ENCODE measurements at places on chromosomes 12 and 14. TPM values are rescaled to one million over a fixed set of nuclear protein-coding genes. Genes with fewer than 3 reads are reported as not detected.

ACVRL1 gene
- total RNA-seq = 680 TPM

CCDC197 gene
- total RNA-seq = not detected

DCTN2 gene
- total RNA-seq = 109 TPM

BDKRB1 gene
- not detected for total RNA-seq

FBLN5 gene
- total RNA-seq = 0.51 TPM

KRT76 gene
- not detected for total RNA-seq

SPTB gene
- total RNA-seq = under 0.01 TPM

CAPZA3 gene
- total RNA-seq = not detected

ALX1 gene
- total RNA-seq = not detected

HSP90AA1 gene
- 684 TPM for total RNA-seq

COX8C gene
- not detected for total RNA-seq

EGLN3 gene
- total RNA-seq = 2.1 TPM

RTRAF gene
- 81.3 TPM for total RNA-seq

PNP gene
- 230 TPM for total RNA-seq

AQP2 gene
- total RNA-seq = not detected

SIX1 gene
- 0.17 TPM for total RNA-seq

ITGB7 gene
- total RNA-seq = 0.34 TPM

KRT2 gene
- total RNA-seq = not detected

PPP1CC gene
- total RNA-seq = 153 TPM

FGFR1OP2 gene
- 132 TPM for total RNA-seq

KLRD1 gene
- 0.19 TPM for total RNA-seq

TAS2R7 gene
- total RNA-seq = not detected

KRT6C gene
- total RNA-seq = not detected

SLC39A5 gene
- not detected for total RNA-seq

MORN3 gene
- total RNA-seq = not detected

ALG10 gene
- 12.9 TPM for total RNA-seq

LRRC10 gene
- not detected for total RNA-seq

ERP29 gene
- 70.2 TPM for total RNA-seq

PLEKHG7 gene
- total RNA-seq = not detected
